T-helper 17 cell (primary cell): ENCODE measurements at places on chromosomes 5 and 9. TPM values are rescaled to one million over a fixed set of nuclear protein-coding genes. Genes with fewer than 3 reads are reported as not detected.

DNA sequence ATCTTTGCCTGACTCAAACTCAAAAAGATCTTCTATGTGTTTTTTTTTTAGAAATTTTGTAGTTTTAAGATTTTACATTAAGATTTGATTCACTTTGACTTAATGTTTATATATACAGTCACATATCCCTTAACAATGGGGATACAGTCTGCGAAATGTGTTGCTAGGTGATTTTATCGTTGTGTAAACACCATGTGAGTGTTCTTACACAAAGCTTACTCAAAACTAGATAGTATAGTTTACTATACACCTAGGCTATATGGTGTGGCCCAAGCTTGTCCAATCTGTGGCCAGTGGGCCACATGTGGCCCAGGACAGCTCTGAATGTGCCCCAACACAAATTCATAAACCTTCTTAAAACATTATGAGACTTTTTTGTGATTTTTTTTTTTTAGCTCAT lies 131.9 kb downstream of the CWC27 start:
- no peak for DNase-seq

DNA sequence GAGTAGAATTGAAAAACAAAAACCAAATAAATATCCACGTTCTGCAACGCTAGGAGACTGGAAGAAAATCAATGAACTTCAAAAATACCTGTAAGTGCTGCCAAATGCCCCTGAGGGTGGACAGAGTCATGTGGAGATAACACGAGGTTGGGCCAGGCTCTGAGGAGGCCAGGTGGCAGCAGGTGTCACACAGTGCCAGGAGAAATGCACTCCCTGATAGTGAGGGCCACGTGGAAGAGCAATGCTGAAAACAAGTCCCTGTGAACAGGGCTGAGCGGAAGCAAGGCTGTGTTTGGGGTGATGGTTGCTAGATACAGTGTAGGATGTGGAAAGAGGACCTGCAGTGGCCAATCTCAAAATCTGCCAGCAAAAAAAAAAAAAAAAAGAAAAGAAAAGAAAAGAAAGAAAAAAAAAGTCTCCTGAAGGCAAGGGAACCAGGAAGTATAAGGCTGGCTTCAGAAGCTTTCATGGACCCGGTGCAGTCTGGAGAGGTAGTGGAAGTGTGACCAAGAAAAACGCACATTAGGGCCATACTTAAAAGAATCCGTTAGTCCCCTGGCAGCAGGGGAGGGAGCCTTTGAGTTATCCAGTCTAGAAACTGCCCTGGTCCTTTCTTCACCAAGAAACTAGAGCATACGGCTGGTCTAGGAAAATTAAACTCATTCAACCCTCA lies 16.8 kb downstream of the C1QTNF3 start:
- DNase-seq: no peak

DNA sequence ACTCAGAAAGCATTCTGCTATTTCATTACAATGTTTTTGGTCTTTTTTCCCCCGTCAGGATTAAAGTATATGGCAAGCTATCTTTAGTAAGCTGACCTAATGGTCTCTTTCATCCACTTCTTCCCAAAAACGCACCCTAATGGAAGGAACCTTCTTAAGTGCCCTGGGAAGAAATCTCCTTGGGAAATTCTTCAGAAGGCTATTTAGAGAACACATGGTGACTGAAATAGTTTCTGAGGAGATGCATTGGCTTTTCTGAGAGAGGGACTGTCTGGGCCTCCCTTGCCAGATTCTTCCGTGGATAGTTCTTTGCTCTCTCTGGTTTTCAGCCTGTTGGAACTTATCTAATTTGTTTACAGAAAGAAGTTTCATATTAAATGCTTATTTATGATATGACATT lies 524.1 kb upstream of the MEF2C start:
- no peak for DNase-seq

- DNase-seq: no peak
Observed at GRCh38 chr5:153753645-153754432, 263.4 kb downstream of the GRIA1 start.

OR1K1 gene
- total RNA-seq: not detected

GPR150 gene
- 2.5 TPM for total RNA-seq

TRIM36 gene
- not detected for total RNA-seq

ASPN gene
- total RNA-seq: not detected

SSNA1 gene
- 39.4 TPM for total RNA-seq

IFNK gene
- total RNA-seq: not detected

PCA3 gene
- total RNA-seq: not detected
